ENCODE measurements at places on chromosomes 6 and 20.

GRCh38 chr6:144360401-144360800 lies 75.3 kb downstream of the UTRN start:
- no peak for DNase-seq

- DNase-seq = peak; percentile 24
Measured at GRCh38 chr6:26607434-26608230, 10.9 kb downstream of the ABT1 start.

DNA sequence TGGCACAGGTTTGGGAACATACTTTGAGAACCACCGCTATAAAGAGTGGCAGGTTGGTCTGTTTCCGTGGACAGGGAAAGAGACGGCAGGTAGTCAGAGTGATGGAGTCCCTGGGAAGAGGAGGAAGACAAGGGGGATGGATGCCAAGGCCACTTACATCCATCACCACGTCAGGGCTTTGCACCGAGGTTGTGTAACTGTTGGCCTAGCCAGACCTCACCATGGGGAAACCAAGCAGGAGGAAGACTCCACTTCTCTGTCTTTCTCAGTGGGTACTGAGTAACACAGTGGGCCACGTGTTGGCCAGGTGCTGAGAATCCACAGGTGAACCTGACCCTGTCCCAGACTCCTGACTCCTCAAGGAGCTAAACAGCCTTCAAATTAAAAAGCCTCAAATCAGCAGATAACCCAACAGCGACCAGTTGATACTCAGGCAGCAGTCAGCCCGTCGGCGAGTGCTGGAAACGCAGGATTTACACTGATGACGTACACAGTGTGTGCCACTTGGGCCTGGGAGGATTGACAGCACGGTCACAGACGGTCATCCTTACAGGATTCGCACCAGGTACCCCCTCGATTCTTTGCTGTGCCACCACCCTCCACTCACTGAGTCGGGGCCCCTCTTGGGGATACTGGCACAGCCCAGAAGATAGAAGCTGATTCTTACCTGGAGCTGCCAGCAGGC lies 134.6 kb upstream of the SNX9 start:
- no peak for DNase-seq

- DNase-seq = no peak
Measured at GRCh38 chr6:169938262-169938701, 186.9 kb downstream of the ERMARD start.

DNA sequence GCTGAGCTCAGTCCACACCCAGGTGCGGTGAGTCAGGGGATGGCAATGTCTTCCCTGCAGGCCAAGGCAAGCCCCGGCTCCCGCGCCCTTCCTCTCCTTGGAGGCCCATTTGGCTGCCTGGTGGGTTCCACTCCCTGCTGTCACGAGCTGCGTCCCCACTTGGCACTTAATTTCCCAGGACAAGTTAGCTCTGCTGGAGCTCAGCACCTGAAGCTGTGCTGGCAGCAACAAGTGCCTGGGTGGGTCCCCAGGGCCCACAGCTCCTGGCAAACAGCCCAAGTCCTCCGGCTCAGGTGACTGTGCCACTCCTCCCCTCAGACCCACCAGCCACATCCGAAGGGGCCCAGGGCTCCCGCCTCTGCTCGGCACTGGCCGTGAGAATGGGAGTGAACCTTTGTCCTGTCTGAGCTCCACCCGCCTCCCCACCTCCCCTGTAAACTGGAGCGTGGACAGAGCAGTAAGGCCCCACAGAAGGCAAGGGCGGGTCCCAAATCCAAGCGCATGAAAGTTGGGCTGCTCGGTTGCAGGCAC lies 16.9 kb downstream of the LAMA5 start:
- DNase-seq = no peak

- no peak for DNase-seq
Measured at GRCh38 chr6:43082806-43083655, 6.9 kb downstream of the PTK7 start.

- no peak for DNase-seq
Measured at GRCh38 chr6:52209770-52210169, 23.6 kb downstream of the IL17A start.

- no peak for DNase-seq
Measured at GRCh38 chr6:127247114-127248096, 19.3 kb upstream of the RNF146 start.

- no peak for DNase-seq
Measured at GRCh38 chr6:41487860-41488432, 58.2 kb upstream of the FOXP4 start.

DNA sequence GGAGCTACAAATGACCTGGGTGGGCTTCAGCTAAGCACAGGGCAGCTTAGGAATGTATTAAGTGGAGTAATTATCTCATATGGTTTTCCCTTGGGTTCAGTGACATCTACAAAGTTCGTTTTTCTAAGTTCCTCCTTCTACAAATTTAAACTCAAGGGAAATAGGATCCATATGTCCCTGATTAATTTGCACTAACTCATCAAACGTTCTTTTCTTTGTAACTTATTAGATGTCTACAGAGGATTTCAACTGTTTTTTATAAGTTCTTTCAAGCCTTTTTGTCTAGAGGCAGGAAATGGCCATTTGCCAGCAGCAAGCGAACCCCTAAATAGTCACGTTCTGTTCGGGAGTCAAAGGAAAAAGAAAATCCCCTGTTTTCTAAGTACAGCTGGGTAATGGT lies 1060.3 kb downstream of the KIF16B start:
- no peak for DNase-seq

All from AG04450 (cell line).